ENCODE measurements at places on chromosomes 1 and 21. TPM values are rescaled to one million over a fixed set of nuclear protein-coding genes. Genes with fewer than 3 reads are reported as not detected.

- DNase-seq: no peak
- H3K27me3 ChIP-seq: peaks cover 21% of the 10 kb centered on the region
- no peaks in the 10 kb centered on the region for H3K36me3 ChIP-seq
- peaks cover 6% of the 10 kb centered on the region for H3K4me1 ChIP-seq
- H3K27ac ChIP-seq: no peak overlapping the region
- H3K4me3 ChIP-seq: no peak overlapping the region
These were observed 5.7 kb upstream of the TNFRSF8 start for GRCh38 chr1:12057382-12057781.

DNA sequence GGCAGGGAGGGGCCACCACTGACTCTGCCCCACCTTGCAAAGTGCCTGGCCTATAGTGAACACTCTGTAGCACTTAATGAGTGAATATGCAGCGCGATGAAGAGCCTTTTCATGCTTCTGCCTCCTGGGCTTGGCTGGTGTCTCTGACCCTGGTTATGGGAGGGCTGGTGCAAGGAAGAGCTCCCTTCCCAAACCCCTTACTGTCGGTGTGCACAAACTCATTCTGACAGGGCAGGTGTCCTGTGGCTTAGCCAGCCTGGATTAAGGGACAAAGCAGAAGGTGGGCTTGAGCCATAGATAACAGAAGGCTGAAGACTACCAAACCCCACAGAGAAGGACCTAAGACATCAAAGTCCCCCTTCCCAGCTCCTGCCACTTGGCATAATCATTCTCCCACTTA lies 2.0 kb upstream of the NCMAP start:
- DNase-seq: no peak
- H3K36me3 ChIP-seq: no peaks in the 10 kb centered on the region
- H3K4me3 ChIP-seq: no peak overlapping the region
- no peak overlapping the region for H3K27ac ChIP-seq

- no peaks in the 10 kb centered on the region for H3K36me3 ChIP-seq
- no peak for DNase-seq
- no peaks in the 10 kb centered on the region for H3K4me1 ChIP-seq
- H3K27ac ChIP-seq: no peak overlapping the region
- no peaks in the 10 kb centered on the region for H3K27me3 ChIP-seq
- no peak overlapping the region for H3K4me3 ChIP-seq
These were observed 26.7 kb downstream of the ATG4C start for GRCh38 chr1:62810420-62811274.

MAP3K6 gene
- total RNA-seq: 4.3 TPM

DNA sequence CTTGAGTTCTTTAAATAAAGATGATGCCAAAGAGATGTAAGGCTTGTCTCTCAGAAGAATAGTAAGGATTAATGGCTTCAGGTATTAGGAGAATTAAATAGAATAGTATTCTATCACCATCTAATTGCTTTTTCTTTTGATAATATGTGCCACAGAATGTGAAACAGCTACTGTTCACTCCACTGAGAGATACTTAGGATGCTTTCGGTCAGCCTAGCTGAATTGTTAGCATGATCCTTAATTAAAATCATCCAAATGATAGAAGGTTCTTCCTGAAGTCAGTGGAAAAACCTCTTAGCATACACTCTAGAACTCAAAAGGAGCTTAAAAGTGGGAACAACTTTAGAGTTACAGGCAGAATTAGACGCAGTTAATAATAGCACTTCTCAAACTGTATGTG lies 97.0 kb downstream of the RASAL2 start:
- no peak overlapping the region for H3K4me3 ChIP-seq
- H3K36me3 ChIP-seq: no peaks in the 10 kb centered on the region
- no peak overlapping the region for H3K27ac ChIP-seq
- H3K4me1 ChIP-seq: peaks cover 7% of the 10 kb centered on the region

- H3K36me3 ChIP-seq: no peaks in the 10 kb centered on the region
- no peak overlapping the region for H3K27ac ChIP-seq
- H3K4me1 ChIP-seq: no peaks in the 10 kb centered on the region
- H3K27me3 ChIP-seq: no peaks in the 10 kb centered on the region
These were observed 98.1 kb upstream of the WLS start for GRCh38 chr1:68330391-68330790.

LAMC1 gene
- 178 TPM for total RNA-seq

DCDC2B gene
- not detected for total RNA-seq

- DNase-seq: no peak
- no peaks in the 10 kb centered on the region for H3K36me3 ChIP-seq
- H3K4me1 ChIP-seq: no peaks in the 10 kb centered on the region
- H3K27me3 ChIP-seq: no peaks in the 10 kb centered on the region
These were observed 25.1 kb upstream of the BRDT start for GRCh38 chr1:91924146-91924545.

- H3K27me3 ChIP-seq: no peaks in the 10 kb centered on the region
- DNase-seq: peak; percentile 20
- H3K27ac ChIP-seq: peak overlapping the region; percentile 34
- no peak overlapping the region for H3K4me3 ChIP-seq
- no peaks in the 10 kb centered on the region for H3K36me3 ChIP-seq
These were observed 553.6 kb downstream of the NUF2 start for GRCh38 chr1:163875200-163875926.

DNASE2B gene
- 0.68 TPM for total RNA-seq

- DNase-seq: no peak
- H3K36me3 ChIP-seq: no peaks in the 10 kb centered on the region
- H3K4me3 ChIP-seq: no peak overlapping the region
- H3K4me1 ChIP-seq: peaks cover 8% of the 10 kb centered on the region
These were observed 1.5 kb downstream of the TMEM201 start for GRCh38 chr1:9590201-9590600.

DNA sequence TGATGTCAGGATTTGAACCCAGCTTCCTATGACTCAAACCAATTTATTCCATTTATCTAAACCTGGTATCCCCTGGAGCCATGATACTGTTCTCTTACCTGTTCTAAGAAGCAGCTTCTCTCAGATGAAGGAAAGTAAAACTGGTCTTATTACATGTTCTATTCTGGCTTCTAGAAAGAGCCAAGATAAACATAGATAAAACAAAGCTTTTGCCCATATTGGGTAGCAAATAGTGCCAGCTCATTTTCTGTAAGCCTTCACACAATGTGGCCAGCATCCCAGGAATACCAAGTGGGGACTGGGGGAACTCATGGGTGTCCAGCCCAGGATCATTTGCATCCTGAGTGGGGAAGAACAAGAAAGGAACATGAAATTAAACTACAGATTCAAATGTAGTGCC lies 53.5 kb upstream of the EPHA8 start:
- no peak overlapping the region for H3K27ac ChIP-seq
- H3K4me1 ChIP-seq: no peaks in the 10 kb centered on the region
- no peaks in the 10 kb centered on the region for H3K27me3 ChIP-seq
- H3K36me3 ChIP-seq: no peaks in the 10 kb centered on the region
- H3K4me3 ChIP-seq: no peak overlapping the region

DNA sequence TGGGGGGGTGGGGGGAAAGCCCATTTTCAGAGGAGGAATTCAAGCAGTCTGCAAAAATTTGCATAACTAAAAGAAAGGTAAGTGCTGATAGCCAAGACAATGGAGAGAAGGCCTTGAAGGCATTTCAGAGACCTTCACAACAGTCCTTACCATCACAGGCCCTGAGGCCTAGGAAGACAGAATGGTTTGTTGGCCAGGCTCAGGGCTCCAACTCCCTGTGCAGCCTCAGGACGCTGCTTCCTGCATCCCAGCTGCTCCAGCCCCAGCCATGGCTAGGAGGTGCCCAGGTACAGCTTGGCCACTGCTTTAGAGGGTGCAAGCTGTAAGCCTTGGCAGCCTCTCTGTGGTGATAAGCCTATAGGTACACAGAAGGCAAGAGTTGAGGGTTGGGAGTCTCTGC lies 571.6 kb downstream of the MATN1 start:
- no peaks in the 10 kb centered on the region for H3K4me1 ChIP-seq
- DNase-seq: no peak
- no peaks in the 10 kb centered on the region for H3K36me3 ChIP-seq
- no peak overlapping the region for H3K4me3 ChIP-seq
- H3K27me3 ChIP-seq: peaks cover 5% of the 10 kb centered on the region
- no peak overlapping the region for H3K27ac ChIP-seq

TCHHL1 gene
- total RNA-seq: not detected

LIN9 gene
- total RNA-seq: 5.7 TPM

DNA sequence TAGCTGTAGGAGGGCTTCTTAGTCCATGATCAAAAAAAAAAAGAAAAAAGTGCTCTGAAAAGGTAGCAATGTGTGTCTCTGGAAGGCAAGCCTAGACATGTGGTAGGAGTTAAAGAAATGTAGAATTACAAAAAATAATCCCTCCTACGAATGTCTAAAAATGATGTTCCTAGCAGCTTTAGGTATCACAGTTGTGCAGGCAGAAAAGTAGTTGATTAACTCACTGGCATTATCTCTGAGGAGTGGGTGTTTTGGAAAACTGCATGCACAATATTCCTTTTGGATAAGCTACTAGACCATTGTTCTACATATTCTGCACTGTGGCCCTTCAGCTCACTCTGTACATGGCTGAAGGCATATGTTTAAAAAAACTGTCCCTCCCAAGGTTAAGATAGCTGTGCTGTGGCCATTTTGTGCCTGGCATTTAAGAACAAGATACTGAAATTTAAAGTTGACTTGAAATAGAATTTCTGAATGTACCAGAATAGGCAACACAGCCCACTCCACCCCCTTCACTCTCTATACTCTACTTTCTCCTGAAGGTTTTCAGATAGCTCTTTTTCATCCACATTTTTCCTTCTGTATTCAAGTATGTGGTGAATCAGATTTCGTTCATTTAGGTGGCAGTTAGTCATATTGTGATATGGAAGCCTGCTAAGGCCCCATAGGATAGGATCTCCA lies 463.9 kb upstream of the LRRC7 start:
- no peaks in the 10 kb centered on the region for H3K4me1 ChIP-seq
- H3K27me3 ChIP-seq: no peaks in the 10 kb centered on the region
- DNase-seq: no peak
- H3K36me3 ChIP-seq: no peaks in the 10 kb centered on the region
- no peak overlapping the region for H3K4me3 ChIP-seq

ASTN1 gene
- total RNA-seq: 1.1 TPM

DNA sequence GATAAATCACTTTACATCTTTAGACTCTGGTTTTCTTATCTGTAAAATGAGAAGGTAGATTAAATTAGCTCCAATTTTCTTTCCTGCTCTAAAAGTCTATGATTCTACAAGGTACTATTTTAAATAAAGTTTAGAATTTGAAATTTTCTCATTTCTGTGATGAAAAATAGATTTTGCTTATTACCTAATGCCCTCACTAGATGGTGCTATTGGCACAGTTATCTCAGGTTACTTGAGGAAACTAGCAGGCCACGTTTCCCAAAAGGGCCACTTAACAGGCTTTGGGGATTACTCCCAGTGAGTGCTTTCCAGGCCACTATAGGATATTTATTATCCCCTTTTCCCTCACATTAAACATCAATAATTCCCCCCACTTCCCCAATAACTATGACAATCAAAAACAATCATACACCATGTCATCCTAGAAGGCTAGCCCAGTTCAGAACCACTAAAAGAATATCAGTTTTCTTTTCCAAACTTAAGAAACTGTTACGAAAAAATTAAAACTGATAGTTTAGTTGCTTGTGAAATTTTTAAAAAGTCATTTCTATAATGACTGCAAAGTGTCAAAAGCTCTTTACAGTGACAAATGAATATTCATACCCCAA lies 30.6 kb downstream of the OMA1 start:
- no peak overlapping the region for H3K4me3 ChIP-seq
- no peak overlapping the region for H3K27ac ChIP-seq
- H3K27me3 ChIP-seq: no peaks in the 10 kb centered on the region
- no peaks in the 10 kb centered on the region for H3K36me3 ChIP-seq

DNA sequence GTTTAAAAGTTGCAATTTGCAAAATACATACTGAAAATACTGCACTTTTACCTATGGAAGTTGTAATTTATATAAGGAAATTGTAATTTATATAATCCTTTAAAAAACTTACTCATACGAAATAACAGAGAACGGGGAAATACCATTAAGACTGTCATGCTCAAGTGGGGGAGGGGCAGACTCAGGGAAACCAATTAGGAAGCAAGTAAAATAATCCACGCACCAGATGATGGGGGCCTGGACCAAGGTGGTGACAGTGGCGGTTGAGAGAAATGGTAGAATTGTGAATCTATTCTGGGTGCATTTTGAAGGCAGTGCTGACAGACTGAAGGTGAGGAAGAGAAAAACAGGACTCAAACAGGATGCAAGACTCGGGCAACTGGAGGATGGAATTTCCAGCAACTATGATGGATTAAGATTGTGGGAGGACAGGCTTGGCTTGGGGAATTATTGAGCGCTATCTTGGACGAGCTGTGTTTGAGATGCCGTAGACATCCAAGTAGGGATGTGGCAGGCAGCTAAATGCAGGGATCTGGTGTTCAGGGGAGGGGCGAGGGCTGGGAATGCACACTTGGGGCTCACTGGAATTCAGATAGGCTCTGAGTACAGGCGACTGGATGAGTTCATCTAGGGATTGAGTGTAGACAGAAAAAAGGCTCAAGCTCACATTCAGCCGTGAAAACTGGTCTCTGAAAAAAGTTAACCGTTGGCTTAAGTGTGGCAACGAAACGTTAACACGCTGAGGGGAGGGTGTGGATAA lies 977 bp downstream of the LCA5L start:
- no peaks in the 10 kb centered on the region for H3K36me3 ChIP-seq
- H3K4me1 ChIP-seq: peaks cover 5% of the 10 kb centered on the region
- H3K4me3 ChIP-seq: peak overlapping the region; percentile 99
- DNase-seq: peak; percentile 66

GRCh38 chr1:67801903-67802302 lies 31.4 kb downstream of the GNG12 start:
- H3K27me3 ChIP-seq: no peaks in the 10 kb centered on the region
- no peak for DNase-seq
- H3K4me3 ChIP-seq: no peak overlapping the region
- H3K27ac ChIP-seq: no peak overlapping the region
- no peaks in the 10 kb centered on the region for H3K36me3 ChIP-seq
- peaks cover 31% of the 10 kb centered on the region for H3K4me1 ChIP-seq

GRCh38 chr1:165354739-165355138 lies 1.8 kb downstream of the LMX1A start:
- peaks cover 98% of the 10 kb centered on the region for H3K27me3 ChIP-seq
- no peaks in the 10 kb centered on the region for H3K36me3 ChIP-seq
- peaks cover 25% of the 10 kb centered on the region for H3K4me1 ChIP-seq
- no peak for DNase-seq

DNA sequence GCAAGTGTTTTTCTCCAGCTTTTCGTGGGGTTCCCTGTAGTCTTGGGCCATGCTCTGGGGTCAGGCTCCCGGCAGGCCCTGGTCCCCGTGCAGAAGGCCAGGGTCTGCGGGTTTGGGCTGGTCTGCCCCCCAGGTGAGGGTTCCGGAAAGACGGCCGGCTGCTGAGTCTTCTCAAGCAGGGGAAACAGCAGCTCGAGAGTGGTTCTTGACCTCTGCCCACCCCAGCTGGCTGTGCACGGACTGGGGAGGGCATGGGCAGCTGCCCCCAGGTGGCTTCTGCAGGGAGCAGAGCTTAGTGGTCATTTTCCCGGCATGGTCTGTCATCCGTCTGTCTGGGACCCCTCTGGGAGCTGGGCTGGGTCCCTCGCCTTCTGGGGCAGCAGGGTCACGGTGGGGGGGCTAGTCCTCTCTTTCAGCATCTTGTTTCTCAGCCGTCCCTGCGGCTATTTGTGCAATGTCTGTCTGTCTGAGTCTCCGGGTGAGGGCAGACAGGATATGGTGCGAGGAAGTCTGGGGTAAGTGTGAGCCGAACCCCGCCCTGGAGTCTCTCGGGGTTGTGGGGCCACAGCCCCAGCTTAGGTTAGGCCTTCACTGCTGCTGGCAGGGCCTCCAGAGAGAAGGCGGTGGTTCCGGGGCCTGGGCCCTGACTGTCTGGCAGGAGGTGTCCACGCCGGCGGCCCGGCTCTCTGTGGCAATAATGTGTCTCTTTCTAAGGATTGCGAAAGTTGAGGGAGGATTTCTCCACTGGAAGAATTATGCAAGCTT lies 6.1 kb downstream of the SKI start:
- DNase-seq: peak; percentile 87

All from hepatocyte (in vitro differentiated cells).